ENCODE measurements at places on chromosomes 3 and 15.

GRCh38 chr3:185056908-185057307 lies 96.0 kb downstream of the C3orf70 start:
- DNase-seq: no peak

DNA sequence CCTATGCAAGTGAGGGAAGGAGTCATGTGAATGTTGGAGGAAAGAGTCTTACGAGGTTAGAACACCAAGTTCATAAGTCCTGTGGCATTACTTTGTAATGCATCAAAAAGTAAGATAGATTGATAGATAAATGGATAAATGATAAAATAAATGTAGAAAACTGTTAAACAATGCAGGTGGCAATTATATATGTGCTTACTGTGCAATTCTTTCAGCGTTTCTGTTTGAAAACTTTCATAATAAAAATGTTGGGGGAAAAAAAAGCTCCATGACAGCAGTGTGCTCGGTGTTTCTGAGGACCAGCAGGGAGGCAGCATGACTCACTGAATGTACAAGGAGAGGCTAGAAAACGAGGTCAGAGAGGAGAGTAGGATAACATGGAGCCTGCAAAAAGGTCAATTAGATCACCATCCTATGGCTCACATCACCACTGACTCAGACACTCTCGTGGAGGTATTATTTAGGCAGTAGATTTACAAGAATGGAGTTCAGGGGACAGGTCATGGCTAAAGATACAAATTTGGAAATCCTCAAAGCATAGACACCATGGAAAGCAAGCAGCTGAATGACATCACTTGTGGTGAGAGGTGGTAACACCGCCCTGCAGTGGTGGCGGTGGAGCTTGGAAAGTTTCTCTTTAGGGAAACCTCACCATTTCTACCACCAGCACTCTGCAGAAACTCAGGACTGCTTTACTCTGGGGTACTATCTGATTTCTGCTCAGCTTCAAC lies 219.8 kb downstream of the CTNNB1 start:
- DNase-seq: peak; percentile 63

DNA sequence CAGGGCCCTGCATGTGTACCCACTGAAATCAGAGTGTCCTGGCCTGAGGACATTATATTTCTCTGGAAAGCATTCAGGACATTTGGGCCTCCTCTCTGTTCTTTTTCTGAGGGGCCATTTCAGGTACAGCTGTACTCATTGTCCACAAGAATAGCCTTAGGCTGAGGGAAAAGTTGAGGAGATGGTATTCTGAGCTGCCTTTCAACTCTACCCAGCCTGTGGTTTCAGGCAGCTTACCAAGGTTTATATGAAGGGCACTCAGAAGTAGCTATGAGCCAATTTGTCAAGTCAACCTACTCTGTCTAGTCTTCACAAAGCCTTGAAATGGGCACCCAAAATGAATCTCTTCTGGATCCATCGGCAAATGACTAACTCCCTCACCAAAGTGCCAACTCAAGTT lies 9.4 kb downstream of the ATP13A4 start:
- DNase-seq: no peak

- peak; percentile 47 for DNase-seq
Observed at GRCh38 chr15:40310001-40310959, 2.5 kb upstream of the PLCB2 start.

GRCh38 chr15:89753855-89754254 lies 2.8 kb upstream of the MESP1 start:
- DNase-seq: no peak

GRCh38 chr3:45952456-45952855 lies 9.2 kb downstream of the CXCR6 start:
- no peak for DNase-seq

DNA sequence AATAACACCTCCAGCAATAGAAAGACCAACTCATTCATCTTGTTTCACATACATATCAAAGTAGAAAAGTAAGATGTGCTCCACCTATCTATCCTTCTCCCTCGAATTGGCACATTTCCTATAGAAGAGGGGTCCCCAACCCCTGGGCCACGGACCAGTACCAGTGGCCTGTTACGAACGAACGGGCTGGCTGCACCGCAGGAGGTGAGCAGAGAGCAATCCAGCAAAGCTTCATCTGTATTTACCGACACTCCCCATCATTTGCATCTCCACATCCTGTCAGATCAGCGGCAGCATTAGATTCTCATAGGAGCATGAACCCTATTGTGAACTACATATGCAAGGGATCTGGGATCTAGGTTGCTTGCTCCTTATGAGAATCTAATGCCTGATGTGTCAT lies 95.0 kb upstream of the CGNL1 start:
- no peak for DNase-seq

- DNase-seq: no peak
Observed at GRCh38 chr15:39575180-39575579, 5.7 kb upstream of the THBS1 start.

DNA sequence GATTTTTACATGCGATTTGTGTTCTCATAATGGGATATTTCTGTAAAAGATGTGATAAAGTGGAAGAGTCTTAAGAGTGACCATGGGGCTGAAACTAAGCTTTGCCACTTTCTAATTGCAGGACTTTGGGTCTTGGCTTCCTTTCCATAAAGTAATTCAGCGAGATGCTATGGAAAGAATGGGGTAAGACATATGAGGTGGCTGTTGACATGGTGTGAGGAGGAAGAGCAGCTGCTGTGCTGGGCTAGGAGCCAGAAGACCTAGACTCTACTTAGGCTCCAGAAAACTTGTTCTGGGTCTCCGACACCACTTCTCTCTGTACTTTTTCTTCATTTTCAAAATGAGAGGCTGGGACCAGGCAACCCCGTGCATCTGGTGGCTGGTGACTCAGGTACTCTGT lies 654.5 kb upstream of the CFAP20DC start:
- DNase-seq: no peak

DNA sequence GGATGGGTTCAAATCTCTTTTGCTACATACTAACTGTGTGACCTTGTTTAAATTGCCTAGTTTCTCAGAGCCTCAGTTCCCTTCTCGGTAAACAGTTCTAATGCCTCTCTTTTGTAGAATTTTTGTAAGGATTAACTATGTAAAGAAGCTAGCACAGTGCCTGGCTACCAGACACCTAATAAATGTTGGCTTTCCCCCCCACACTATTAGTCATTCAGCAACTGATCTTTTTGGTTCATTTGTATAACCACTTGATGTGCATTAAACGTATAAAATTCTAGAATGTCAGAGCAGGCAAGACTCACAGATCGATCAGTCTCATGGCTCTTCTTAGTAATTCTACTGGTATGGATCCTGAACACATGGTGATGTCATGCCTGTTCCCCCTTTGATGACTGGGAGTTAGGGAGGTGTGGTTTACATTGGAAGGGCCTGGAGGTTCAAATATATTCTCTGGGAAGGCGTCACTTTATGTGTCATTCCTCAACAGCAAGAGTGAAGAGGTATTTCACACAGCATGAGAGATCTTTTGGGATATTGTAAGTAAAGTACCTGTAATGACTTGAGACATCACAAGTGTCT lies 6.5 kb downstream of the TAGLN3 start:
- DNase-seq: peak; percentile 91

DNA sequence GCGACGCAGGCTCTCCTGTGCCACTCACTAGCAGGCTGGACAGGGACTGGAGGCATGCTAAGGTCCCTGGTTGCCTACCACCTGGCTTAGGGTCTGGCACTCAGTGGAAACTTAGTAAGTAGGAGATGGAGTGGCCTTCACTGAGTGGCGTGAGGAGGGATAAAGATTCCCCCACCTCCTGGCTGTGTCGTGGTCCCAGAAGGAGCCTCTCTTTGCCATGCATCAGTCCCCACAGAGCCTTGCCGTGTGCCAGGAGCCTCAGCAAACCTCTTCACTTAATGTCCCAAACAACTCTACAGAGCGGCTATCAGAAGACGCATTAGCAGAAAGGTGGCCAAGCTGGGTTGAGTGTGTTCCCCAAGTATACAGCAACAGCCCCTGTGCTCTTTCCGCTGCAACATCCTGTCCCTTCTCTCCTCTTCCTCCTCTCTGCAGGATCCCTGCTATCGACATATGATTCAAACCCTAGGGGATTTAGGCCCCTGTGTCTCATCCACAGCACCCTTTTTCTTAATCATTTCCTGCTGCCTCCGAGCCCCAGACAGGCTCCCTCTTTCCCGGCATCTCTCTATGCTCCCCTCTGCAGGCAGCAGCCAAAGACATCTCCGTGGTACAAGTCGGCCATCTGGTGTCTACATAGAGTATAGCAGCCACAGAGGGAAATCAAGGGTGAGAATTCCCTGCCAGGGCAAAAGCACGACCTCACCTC lies 66.7 kb downstream of the SLC6A1 start:
- peak; percentile 91 for DNase-seq

- peak; percentile 99 for DNase-seq
Observed at GRCh38 chr3:23685541-23686258, 120.1 kb upstream of the UBE2E1 start.

- no peak for DNase-seq
Observed at GRCh38 chr3:64411101-64411500, 185.8 kb upstream of the PRICKLE2 start.

GRCh38 chr15:40714144-40714543 lies 19.2 kb downstream of the RAD51 start:
- DNase-seq: no peak

DNA sequence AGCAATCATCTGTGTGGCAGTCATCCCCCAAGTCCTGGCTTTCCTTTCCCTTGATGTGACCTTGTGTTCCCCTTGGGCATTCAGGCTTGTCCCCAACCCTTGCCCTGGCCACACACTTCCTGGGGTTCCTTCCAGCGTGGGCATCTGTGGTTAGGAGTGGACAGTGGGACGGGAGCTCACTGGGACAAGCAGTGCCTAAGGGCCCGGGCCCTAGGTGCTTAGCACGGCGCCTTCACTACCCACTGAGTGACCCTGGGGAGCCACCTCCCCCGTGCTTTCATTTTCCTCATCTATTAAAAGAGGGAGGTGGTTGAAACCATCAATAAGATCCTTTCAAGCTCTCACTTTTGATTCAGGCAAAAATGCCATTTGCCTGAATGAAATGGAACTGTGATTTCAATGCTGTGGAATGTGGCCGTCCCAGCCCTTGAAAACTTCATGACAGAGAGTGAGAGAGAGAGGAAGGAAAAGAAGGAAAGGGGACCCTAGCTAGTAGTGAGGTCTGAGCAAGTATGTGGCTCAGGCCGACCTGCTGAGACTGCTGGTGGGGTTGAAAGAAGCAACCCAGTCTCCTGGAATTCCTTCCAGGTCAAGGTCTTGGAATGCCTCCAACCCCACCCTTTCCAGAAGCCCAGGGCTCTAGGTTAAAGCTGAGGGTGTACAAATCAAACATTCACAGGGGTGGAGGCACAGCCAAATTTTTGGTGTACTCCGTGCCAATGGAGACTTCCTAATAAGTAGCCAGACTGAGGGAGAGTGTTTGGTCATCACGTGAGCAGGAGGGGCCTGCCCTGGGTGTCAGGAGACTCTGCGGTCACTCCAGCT lies 302.9 kb downstream of the TLE3 start:
- peak; percentile 55 for DNase-seq

DNA sequence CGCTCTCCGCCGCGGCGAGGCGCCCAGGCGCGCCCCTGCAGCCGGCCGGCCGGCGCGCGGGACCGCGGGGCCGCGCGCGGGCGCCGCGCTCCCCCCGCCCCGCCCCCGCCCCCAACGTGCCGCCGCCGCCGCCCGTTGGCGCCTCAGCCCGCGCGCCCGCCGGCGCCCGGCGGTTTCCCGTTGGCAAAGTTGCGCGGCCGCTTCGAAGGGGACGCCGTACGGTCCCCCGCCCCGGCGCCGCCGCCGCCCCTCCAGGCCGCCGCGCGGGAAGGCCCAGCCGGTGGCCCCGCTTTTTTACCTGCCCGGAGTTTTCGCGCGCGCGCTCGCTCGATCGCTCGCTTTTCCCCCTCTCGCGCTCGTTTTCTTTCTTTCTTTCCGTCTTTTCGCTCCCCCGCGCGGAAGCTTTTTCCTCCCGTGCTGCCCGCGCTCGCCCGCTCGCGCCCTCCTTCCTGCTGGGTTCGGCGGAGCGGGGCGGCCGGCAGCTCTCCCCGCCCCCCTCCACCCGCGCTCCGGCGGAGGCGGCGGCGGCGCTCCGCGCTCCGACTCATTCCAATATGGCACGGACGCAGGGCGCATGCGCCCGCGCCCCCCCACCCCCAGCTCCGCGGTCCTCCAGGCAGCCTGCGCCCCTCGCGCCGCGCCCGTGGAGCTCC lies at the start of gene SFMBT1:
SFMBT1 (minus strand) TSS at position 556 of the 653 bp plus-strand sequence. CDS start 76,945 bp downstream, outside the sequence.
- DNase-seq: peak; percentile 67

DNA sequence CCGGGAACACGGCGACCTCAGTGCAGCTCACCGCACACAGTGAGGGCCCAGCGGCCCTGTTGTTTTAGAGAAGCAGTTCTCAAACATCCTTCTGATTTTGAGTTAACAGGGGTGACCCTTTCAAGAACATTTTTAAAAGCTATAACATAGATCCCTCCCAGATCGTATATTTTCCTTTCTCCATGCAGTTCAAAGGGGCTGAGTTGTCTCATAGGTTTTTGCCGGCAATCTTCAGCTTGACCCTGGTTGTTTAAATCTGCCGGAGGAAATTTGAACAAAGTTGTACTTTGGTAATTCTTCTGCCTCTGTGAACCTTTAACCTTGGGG lies 14.3 kb downstream of the EEFSEC start:
- no peak for DNase-seq

Data from ELR (cell line).